ENCODE measurements at places on chromosomes 4 and X.

GRCh38 chrX:66751136-66751782 lies 112.4 kb upstream of the EDA2R start:
- no peak for DNase-seq

- no peak for DNase-seq
These were observed 1329.1 kb downstream of the PCDH18 start for GRCh38 chr4:136203199-136203598.

DNA sequence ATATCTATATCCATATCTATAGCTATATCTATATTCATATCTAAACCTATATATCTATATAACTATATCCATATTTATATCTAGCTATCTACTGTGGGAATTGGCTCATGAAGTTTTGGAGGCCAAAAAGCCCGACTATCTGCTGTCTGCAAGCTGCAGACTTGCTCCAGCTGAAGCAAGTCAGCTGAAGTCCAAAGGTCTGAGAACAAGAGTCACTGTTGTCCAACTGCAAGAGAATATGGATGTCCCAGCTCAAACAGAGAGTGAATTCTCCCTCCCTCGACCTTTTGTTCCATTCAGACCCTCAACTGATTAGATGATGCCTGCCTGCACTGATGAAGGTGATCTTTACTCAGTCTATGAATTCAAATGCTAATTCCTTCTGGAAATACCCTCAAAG lies 63.3 kb upstream of the VCX start:
- no peak for DNase-seq

GRCh38 chr4:1472911-1473518 lies 66.8 kb upstream of the NKX1-1 start:
- no peak for DNase-seq

- no peak for DNase-seq
These were observed 72.6 kb downstream of the ANK2 start for GRCh38 chr4:113122066-113122465.

DNA sequence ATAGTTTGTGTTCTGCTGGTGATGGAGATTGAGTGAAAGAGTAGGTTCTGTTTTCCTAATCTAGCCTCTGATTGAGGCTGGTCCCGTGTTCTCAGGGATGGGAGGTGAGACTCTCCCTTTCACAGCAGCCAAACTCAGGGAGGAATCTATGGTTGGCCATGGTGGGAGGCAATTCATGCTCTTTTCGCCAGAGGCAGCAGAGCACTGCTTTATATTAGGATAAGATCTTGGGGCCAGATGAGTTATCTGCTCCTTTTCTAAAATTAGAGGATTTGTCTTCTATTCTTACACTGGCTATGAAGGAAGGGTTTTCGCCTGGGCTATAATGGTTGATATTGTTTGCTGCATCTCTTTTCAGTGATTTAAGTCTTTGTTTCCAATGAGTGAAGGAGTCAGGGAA lies 63.9 kb upstream of the NLGN4X start:
- no peak for DNase-seq

GRCh38 chrX:106286053-106286650 lies 118.0 kb downstream of the PWWP3B start:
- no peak for DNase-seq

GRCh38 chr4:3637326-3638016 lies 105.2 kb upstream of the LRPAP1 start:
- DNase-seq, result no peak

GRCh38 chrX:51024106-51024696 lies 113.7 kb downstream of the BMP15 start:
- no peak for DNase-seq

- no peak for DNase-seq
These were observed 1.5 kb downstream of the ABCE1 start for GRCh38 chr4:145099653-145100052.

DNA sequence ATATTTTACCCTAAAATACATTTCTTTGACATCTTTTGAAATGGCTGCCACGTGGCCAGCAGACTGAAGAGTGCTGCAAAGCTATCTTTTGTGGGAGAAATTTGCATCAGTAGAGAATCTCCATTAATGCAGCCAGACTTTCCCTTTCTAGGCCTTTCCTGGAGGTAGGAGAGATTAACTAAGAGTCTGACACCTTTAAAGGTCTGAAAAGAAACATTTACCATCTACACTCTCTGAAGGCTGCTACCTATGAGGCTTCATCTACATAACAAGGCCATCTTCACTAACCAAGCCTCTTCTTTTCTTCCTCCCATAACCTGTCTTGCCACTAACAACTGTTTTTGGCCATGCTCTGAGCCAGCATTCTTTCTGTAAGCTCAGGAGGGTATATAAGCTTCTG lies 17.8 kb upstream of the SPRY1 start:
- DNase-seq, result no peak

DNA sequence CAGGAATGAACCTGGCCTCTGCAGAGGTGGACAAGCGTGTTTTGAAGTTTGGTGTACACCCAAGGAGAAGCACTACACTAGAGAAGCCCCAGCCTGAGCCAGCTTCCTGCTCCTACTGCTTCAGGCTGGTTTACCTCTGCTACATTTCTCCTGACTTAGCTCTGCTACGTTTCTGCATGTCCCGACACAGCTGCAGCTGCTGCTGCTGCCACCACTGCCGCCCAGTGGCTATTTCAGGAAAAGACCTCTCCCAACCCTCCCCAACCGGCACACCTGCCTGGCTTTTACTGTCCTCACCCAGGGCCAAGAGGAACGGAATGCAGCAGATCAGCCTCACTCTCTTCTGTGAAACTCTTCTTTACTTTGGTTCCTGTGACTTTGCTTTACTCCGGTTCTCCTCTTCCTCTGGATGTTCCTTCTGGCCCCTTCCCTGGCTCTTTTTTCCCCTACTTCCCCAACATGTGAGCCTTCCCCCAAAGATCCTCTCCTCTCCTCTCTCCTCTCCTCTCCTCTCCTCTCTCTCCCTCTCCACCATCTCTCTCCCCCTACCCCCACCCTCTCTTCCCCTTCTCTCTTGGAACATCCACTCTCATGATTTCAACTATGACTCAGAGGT lies 3.1 kb upstream of the P2RY4 start:
- no peak for DNase-seq

GRCh38 chr4:100070868-100071267 lies 119.4 kb downstream of the DDIT4L start:
- no peak for DNase-seq

DNA sequence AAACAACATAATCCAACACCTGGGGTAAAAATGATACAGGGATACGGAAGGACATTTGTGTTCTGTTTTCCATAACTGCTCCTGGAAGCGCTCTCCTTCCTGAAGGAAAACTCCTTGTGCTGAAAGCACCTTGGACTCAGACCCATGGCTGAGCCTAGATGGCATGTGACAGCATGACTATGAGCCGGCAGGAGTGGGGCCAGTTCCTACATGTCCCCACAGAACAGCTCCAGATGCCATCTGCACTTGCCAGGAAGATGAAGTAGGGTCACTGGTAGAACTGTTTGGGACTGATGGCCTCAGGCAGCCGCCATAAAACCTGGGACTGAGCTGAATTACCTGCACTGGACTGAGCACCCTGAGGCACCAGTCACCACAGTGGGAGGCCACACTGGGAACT lies 56.0 kb upstream of the BCLAF3 start:
- no peak for DNase-seq

GRCh38 chr4:79046016-79046592 lies 106.9 kb upstream of the PAQR3 start:
- no peak for DNase-seq

All from RCC 7860 (cell line).